ENCODE measurements at places on chromosomes 3 and 15. TPM values are rescaled to one million over a fixed set of nuclear protein-coding genes. Genes with fewer than 3 reads are reported as not detected.

C3orf70 gene
- total RNA-seq, result not detected

SNX4 gene
- 27.8 TPM for total RNA-seq

NUP210 gene
- 32.3 TPM for total RNA-seq

POLQ gene
- 6.6 TPM for total RNA-seq

CCK gene
- total RNA-seq, result 2.4 TPM

LRRC49 gene
- total RNA-seq, result 5.5 TPM

NR2F2 gene
- 27.1 TPM for total RNA-seq

PLA2G4F gene
- total RNA-seq, result not detected

LRRK1 gene
- 20.1 TPM for total RNA-seq

RHOV gene
- total RNA-seq, result 4.1 TPM

SH2D7 gene
- total RNA-seq, result not detected

TMEM44 gene
- total RNA-seq, result 8.0 TPM

LMAN1L gene
- not detected for total RNA-seq

RSL24D1 gene
- 87.0 TPM for total RNA-seq
